Activated CD4-positive, alpha-beta T cell treated with anti-CD3 and anti-CD28 coated beads, Interleukin-2, amount 50 U/mL, for 4 hours (primary cell): ENCODE measurements at places on chromosomes 11 and 22.

- DNase-seq = no peak
These were observed 194.6 kb upstream of the CARD18 start for GRCh38 chr11:105334025-105334714.

GRCh38 chr11:1559111-1559951, 12.7 kb downstream of the DUSP8 start:
- no peak for DNase-seq

DNA sequence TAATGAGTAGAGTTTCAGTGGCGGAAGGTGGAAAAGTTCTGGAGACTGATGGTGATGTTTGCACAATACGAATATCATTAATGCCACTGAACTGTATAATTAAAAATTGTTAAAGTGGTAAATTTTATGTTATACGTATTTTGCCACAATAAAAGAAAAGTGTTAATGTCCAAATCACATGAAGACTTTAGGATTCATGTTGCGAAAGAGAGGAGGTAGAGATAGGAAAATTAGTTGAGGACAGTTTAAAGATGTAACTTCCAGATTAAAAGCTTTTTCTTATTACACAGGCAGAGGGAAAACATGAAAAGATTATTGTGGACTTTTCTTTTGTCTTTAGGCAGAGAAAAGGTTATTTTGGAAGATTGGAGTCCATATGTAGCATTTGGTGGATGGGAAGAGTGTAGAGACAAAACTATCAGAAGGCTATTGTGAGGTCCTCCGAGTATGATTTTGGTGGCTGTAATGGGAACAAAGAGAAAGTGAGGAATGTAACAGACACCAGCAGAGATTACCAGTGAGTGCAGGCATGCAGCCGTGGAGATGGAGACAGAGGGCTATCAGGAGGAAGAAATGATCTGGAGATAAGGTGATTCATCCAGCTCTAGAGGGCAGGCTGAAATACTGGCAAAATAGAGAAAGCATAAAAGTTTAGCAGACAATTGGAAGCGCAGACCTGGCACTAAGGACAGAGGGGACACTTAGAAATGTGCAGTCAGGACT, 12.5 kb downstream of the VPS26B start:
- no peak for DNase-seq

DNA sequence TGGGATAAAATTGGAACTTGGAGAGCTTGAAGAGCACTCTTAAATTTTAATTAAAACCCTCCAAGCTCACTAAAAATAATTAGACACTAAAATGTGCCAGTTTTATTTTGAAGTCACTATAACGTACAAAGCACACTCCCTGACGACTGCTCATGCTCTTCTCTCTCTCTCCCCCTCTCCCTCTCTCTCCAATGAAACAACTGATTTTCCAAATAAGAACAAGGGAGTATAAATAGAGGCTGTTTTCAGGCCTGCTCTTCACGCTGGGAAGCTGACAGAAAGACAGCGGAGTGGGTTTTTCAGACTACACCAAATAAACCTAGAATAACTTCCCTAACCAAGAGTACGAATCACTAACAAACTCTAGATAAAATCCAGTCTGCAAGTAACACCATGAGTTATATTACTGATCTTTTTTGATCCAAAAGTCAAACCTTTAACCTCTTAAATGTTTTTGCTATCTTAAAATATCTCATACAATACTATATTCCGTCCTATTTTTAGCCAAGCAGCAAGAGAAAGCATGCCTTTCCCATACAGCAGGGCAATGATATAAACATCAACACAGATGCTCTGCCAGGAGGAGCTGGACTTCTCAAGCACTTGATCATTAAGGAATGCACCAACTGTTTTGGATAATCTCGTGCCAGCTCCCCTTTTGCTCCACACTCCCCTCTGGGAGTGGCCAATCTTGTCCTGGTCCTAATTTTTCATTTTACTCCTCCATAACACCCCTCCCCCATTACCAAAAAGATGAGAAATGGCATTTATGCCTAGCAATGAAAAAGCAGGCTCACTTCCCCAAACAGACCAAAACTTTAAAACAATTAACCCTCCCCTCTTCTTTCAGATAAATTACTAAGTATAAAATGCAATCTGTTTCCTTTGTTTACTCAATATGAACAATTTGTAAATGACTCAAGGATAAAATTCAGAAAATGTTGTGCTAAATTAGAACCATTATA, 116.9 kb downstream of the SOX6 start:
- DNase-seq = no peak

DNA sequence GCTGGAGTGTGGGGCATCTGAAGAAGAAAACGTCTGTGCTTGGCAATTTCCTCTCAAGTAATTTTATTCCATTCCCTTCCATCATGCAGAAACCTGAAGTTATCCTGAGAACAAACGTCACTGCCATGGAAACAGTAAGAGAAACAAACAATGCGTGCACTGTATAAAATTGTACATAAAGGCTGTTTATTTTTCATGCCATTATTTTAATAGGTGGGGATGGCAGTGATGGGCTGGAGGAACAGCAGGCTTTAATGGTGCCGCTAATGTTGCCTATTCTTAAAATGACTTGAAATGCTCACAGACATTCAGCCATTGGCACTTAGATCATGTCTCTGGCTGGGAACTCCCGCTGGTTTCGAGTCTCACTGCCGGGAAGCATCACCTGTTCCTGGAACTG, 7.5 kb upstream of the SEZ6L start:
- DNase-seq = no peak

DNA sequence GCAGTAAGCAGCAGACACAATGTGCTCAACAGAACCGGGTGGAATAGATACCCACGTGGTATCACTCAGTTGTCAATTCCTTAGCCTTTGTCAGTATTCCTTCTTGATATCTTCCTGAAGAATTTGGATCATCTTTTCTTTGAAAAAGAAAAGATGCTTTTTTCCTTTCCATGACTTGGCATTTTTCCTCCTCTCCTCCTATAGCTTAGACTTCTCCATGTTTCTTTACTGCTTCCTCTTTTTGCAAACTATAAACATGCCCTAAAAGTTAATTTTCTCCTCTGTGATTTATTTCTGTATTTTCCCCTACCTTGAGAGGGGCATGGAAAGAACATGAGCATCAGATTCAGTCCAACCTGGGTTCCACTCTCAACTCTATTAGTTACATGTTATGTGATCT, 11.7 kb downstream of the CBLIF start:
- no peak for DNase-seq

DNA sequence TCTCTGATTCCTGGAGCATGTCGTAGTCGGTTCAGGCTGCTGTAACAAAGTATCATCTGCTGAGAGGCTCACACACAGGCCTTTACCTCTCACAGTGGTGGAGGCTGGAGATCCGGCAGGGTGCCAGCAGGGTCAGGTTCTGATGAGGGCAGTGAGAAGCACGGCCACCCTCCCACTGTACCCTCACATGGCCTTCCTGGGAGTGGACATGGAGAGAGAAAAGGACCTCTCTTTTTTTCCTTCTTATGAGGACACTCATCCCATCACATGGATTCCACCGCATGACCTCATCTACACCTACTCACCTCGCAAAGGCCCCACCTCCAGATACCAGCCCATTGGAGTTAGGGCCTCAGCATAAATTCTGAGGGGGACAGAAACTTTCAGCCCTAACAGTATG, 99.5 kb downstream of the BCR start:
- no peak for DNase-seq

DNA sequence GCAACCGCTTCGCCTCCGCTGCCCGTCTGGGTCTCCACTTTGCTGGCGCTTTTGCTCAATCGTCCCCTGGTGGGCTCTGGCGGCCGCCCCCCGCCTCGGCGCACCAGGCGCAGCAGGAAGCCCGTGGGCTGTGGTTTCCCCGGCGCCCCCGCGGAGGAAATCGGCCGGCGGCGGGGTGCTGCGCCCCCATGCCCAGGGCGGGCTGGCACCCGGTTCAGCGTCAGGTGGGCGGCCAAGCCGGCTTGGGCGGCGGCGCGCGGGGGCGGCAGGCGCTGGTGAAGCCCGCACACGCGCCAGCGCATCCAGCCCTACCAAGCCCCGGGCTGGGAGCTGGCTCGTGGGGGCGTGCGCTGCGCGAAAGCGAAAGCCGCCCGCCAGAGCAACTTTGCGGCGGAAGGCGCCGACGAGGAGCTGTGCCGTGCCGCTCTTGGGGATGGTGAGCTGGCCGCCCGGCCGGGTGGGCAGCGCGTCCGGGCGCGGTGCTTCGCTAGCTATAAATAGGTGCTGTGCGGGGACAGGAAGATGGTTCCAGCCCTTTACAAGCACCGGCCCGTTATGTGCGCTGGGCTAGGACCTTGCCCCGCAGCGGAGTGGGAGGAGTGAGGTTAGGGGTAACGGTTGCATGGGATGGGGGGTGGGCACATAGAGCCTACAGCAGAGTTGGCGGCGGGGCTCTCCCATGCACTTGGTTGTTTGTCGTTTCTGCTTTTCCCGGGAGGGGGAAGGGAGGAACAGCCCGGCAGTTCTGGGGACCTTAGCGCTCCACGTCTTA, 25.0 kb upstream of the SUSD2 start:
- peak; percentile 67 for DNase-seq

DNA sequence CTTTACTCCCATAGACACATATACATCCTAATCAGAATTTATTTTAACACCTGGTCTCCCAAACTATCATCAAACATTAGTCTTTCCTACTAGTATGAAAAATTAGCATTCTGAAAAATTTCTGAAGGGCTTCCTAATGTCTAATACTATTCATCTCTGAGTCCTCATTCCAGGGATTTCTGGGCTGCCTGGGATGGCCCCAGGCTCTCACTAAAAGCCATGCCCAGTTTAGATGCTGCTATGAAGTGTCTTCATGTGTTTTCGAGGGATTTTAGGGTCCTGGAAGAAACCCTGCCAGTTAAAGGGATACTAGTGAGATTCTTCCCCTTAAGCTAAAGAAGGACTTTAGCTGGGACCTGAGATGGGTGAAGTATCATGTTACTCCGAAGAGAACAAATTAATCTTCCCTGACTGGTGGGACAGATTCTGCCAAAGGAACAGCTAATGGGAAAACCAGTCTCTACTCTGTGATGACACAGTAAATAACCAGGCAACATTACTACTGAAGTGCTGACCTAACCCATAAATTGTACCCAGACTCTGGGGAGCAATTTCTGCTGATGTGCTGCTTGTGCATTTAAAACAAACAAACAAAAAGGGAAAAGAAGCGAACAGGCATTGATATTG, 342.6 kb downstream of the SOX6 start:
- DNase-seq = no peak

DNA sequence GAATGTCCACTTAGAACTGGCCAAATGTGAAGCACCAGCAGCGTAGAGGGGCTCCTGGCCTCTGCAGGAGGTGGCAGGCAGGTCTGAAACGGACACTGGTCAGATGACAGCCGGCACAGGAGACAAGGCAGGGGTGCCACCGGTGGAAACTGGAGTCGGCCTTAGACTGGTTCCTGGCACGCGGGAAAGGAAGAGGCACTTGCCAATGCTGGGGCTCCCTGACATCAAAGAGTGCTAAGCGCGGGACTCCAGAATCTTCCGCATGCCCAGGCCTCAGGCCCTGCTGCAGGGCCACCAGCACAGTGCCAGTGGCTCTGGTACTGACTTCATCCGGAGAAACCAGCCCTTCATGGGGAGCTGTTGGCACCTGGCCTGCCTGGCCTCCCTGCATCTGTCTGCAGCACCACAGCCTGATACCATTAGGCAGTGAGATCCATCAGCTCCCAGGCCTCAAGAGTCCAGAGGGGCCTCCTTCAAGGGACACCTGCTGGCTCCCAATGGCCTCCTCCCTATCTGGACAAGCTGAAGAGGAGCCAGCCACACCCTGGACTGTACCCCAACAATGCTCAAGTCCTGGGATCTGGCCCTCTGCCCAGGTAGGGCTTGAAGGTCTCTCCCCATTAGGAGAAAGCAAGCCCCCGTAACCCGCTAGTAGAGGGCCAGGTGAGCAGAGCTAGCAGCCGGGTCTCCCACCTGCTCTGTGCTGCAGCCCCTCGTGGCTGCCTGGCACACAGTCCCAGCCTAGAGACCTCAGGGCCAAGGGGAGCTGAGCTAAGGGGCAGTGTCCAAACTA, 29.7 kb upstream of the GNB1L start:
- no peak for DNase-seq

DNA sequence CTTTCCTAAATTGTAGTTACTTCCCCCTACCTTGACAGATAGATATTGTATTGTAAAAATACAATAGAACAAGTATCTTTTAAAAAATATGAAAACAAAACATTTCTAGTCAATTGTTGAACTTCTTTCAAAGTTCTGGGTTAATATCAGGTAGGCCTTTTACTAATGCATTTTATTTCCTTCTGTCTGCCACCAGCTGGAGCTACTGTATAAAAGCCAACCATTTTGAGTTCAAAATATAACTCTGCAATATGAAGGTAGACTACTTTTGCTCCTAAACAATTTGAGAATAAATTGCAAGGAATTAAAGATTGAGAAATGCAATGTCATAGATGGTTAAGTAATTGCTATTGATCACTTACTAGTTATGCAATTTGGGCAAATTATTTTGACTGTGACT, 22.1 kb upstream of the LIN7C start:
- no peak for DNase-seq
